ENCODE measurements at places on chromosomes 3 and 15.
A peak's percentile ranks its signal among the peaks of the same experiment; 100 is the strongest.

- no peak for DNase-seq
Observed at GRCh38 chr15:31474059-31474868, 147.6 kb downstream of the KLF13 start.

DNA sequence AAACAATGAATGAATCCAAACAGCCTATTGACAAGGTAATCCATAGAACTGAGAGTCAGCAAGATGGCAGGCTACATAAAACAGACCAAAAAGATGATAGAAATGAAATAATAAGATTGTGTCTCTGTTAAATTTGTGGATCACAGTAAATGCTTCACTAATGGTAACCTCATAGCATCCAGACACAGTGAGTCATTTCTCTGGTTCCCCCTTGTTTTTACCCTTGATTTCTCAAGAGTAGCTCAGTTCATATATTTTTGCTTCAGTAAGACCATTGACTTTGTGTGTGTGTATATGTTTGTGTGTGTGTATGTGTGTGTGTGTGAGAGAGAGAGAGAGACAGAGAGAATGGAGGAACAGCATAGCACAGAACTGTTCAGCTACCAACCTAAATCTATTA lies 546.9 kb downstream of the RBMS3 start:
- no peak for DNase-seq

GRCh38 chr3:77456431-77456830 lies 416.5 kb downstream of the ROBO2 start:
- DNase-seq = no peak

- DNase-seq = no peak
Observed at GRCh38 chr15:61653110-61653509, 407.1 kb downstream of the VPS13C start.

DNA sequence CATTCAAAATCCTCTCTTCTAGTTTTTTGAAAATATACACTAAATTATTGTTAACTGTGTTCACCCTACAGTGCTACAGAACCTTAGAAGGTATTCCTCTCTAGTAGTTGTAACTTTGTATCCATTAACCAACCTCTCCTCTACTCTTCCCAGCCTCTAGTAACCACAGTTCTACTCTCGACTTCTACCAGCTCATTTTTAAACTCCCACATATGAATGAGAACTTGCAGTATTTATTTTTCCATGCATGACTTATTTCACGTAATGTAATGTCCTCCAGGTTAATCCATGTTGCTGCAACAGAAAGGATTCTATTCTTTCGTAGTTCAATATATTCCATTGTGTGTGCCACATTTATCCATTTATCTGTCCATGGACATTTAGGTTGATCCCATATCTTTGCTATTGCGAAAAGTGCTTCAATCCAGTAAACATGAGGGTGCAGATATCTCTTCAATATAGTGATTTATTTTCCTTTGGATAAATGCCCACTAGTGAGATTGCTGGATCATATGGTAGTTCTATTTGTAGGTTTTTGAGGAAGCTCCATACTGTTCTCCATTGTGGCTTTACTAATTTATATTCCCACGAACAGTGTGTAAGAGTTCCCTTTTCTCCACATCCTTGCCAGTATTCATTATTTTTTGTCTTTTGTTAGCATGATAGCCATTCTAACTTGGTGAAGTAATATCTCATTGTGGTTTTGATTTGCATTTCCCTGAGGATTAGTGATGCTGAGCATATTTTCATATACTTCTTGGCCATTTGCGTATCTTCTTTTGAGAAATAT lies 113.7 kb upstream of the SMAD3 start:
- no peak for DNase-seq

GRCh38 chr3:188486126-188486525 lies 332.2 kb downstream of the LPP start:
- DNase-seq = no peak

DNA sequence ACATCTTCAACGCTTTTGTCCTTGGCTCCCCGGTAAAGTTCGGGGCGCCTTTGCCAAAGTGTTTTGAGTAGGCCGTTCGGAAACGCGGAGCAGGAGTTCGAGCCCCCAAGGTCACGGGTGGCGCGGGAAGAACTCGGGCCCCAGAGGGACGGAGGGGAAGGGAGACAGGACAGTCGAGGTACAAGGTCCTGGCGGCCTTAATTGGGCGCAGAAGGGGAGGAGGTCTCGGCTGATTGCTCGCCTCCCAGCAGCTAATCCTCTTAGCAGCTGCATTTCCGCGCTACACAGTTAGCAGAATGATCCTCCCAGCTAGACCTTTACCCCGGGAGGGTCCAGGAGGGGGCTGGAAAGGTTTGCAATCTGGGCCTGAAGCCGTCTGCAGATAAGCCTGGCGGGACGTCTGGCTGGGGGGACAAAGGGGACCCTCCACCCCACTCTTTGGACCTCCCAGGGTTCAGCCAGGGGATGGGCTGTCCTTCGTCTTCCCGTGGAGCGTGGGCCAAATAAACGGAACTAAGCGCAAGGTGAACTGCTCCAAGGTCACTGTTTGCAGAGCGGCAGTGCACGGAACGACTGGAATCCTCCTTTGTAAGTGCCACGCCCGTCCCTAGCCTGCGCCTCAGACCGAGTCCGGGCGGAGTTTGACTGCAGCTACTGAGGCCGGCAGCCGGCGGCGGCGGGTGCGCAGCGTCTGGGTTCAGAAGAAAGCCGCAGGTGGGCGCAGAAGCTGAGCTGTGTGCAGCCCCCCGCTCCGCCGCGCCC lies 7.2 kb downstream of the EOMES start:
- DNase-seq = no peak

DNA sequence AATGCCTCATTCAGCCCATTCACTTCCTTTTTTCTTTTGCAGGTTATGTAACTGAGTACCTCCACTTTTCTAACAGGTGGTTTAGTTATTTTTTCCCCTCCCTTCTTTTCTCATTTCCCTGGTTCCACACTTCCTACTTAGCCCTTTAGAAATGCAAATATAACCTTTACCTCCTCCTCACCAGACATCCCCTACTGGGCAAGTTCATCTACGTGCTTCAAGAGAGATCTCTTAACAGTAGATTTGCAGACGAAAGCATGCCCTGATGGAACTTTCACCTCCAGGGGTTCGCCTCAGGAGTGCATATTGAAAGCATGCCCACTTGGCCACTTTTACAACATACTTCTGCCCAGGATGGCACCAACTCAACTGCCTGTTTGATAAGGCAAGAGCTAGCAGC lies 314.1 kb upstream of the LRRC3B start:
- no peak for DNase-seq

GRCh38 chr3:188124184-188124583 lies 29.8 kb upstream of the LPP start:
- DNase-seq = no peak

- peak; percentile 39 for DNase-seq
Observed at GRCh38 chr3:101849714-101850245, 466 bp downstream of the NFKBIZ start.

- DNase-seq = no peak
Observed at GRCh38 chr3:29871087-29871486, 590.2 kb downstream of the RBMS3 start.

Data from AML-193 (cell line).